ENCODE measurements at places on chromosomes 7 and 10.

- DNase-seq, result no peak
Observed at GRCh38 chr10:57218382-57218781, 857.3 kb upstream of the ZWINT start.

DNA sequence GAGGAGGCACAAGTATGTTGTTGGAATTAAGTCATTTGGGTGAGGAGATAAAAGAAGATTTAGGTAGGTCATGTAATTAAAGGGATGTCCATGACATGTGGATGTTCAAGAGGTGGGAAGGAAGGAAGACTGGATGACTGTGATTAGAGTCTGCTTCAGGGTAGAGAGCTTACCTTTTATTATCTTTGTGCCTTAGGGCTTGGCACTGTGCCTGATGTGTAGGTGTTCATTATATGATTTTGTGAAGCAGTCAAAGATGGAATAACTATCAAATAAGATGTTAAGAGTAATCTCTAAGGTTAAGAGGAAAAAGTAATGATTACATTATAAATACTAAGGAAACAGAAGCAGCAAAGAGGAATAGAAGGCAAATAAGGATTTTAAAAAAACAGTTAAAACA is 97.8 kb downstream of the CDK14 start:
- no peak for DNase-seq

DNA sequence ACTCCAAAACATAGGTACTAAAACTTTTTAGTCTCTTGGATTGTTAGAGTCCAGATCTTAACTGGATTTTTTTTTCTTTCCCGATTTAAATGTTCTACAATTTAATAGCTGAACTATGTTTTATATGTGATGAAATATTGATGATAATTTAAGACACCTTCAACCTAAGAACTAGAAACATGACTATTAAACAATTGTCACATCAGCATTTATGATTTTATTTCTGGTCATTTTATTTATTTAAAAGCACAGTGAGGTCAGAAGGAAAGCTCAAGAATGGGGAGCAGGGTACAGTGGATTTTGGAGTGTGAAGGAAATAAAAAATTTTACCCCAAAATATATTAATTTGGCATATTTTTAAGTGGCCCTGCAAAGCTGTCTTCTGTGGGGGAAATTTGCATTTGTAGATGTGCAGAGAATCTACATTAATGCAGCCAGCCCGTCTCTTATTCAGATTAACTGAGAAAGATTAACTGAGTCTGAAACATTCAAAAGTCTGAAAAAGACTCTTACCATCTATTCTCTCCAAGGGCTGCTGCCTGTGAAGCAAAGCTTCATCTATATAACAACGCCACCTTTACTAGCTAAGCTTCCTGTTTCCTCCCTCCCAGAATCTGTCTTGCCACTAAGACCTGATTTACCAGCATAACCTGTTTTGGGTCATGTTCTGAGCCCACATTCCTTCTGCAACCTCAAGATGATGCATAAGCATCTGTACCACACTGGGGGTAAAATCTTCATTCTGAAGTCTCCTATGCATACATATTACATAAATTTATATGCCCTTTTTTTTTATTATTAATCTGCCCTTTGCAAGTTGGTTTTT is 86.4 kb downstream of the TMEM106B start:
- DNase-seq, result no peak

DNA sequence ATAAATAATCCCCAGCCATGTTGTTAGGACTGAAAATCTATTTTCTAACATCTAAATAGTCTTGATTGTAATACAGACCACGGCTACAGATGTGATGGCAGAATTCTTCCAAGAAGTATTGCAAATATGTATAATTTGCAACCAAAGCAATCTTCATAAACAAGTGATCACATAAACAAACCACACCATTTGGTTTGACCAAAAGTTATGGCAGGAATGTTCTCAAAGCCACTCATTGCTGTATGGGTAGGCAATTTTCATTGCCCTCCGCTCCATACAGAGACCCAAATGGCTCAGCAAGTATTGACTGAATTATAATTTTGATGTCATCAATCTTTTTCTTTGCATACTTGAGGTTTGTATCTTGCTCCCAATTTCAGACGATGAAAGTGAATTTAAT is 19.0 kb upstream of the RHOBTB1 start:
- DNase-seq, result no peak

GRCh38 chr7:133815611-133816210 is 311.4 kb upstream of the LRGUK start:
- DNase-seq, result no peak

GRCh38 chr7:78780560-78780959 is 672.9 kb downstream of the MAGI2 start:
- DNase-seq, result no peak

- no peak for DNase-seq
Observed at GRCh38 chr10:22832066-22832602, 95.7 kb upstream of the ARMC3 start.

DNA sequence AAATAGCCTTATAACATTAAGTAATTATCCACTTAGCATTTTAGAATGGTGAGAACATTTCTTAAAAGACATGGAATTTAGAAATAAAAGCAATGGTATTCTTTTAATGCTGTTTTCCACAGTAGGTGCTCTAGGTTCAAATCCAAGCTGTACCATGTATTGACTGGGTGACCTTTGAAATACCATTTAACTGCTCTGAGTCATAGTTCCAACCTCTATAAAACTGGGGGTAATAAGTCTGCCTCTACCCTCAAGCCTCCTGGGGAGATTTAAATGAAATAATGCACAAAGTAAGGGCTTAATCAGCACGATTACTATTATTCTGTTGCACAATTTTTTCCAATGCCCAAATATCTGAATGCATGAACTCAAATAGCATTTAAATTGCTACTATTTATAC is 236.4 kb upstream of the CCDC6 start:
- DNase-seq, result no peak

GRCh38 chr10:90047243-90047729 is 345.9 kb downstream of the KIF20B start:
- no peak for DNase-seq

- no peak for DNase-seq
Observed at GRCh38 chr7:25536851-25537250, 308.6 kb upstream of the NPVF start.

GRCh38 chr10:42885491-42886270 is 103.1 kb downstream of the BMS1 start:
- no peak for DNase-seq

GRCh38 chr7:8363407-8364015 is 69.9 kb upstream of the NXPH1 start:
- DNase-seq, result no peak

DNA sequence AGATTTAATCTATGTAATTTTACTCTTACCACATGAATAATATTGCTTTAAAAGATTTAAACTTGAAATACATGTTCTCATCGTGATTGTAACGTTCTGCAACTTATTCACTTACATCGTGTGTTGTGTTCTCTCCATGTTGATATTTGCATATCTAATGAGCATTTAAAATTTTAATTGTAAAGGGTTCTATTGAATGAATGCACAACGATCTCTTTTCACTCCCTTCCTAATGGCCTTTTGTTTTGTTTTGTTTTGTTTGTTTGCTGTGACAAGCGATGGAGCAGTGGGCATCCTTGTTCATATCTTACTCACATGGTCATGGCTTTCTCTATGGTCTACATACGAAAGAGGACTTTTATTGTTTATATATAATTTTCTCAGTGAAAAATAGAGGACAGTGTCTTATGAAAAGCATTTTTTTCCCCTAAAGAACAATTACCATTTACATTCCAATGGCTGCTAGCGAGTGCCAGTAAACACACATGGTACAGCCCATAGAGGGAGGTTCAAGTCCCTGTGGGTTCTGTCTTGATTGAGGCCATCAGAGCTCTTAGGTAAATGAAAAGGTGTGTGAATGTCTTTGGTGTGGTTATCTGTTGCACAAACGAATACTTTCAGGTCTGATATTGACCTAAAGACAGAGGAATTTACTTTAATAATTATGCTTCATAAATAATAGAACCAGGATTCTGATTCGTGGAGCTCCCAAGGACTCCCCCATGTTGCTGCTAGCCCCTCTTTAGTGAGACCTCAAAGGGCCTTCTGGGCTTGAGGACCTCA is 32.4 kb downstream of the BTBD16 start:
- DNase-seq, result no peak

- no peak for DNase-seq
Observed at GRCh38 chr7:34224281-34224680, 318.9 kb downstream of the BMPER start.

- no peak for DNase-seq
Observed at GRCh38 chr10:79416578-79417255, 28.7 kb downstream of the ZCCHC24 start.

- DNase-seq, result peak; percentile 79
Observed at GRCh38 chr7:51123322-51124019, 193.1 kb downstream of the COBL start.

DNA sequence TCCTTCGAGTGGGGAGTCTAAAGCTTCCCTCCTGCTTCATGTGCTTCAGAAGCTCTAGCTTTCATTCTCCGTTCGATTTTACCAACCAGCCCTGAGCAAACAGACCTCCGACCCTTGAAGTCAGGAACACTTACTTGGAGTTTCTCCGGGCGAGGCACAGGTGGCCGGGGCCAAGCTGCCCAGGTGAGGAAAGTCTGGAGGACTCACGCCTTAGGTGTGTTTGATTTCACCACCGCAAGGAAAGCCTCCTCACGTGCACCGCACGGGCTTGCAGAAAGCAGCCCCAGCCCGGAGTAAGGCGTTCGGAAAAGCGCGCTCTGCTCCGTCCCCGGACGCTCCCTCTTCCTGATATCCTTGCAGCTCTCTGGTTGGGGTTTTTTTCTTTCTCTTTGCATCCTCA is 30.1 kb upstream of the CNPY1 start:
- no peak for DNase-seq

GRCh38 chr7:101698964-101699363 is 69.9 kb upstream of the MYL10 start:
- no peak for DNase-seq

- DNase-seq, result no peak
Observed at GRCh38 chr10:29386342-29386999, 97.6 kb downstream of the LYZL1 start.

DNA sequence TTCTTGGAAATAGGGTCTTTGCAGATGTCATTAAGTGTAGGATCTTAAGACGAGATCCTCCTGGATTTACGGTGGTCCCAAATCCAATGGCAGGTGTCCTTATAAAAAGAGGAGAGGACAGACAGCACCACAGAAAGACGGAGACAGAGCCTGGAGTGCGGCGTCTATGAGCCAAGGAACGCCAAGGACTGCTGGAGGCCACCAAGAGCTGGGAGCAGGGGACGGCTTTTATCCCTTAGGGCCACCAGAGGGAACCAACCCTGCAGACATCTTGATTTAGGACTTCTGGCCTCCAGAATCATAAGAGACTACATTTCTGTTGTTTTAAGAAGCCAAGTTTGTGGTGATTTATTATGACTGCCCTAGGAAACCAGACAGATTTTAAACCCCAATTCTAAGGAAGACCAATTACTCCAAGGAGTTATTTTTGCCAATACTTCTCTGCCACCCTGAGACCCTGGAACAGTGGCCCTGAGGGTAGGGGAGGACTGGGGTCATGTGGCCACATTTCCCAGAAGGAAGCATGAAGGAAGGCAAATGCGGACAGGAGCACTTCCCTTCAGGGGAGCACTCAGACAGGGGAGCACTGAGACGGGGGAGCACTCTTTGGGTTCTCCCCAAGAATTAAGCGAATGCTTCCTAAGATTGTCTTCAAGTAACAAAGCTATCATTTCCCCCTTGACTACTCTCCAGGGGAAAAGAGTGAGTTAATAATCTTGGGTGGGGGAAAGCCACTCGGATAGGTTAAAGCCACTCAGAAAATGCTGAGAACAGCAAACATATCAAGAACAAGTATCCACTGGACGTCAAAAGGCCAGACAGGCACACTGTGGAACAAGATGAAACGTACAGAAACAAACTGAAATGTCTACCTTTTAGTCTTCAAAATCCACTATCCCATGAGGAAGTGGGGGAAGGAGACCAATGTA is 67.5 kb downstream of the CHST15 start:
- no peak for DNase-seq

DNA sequence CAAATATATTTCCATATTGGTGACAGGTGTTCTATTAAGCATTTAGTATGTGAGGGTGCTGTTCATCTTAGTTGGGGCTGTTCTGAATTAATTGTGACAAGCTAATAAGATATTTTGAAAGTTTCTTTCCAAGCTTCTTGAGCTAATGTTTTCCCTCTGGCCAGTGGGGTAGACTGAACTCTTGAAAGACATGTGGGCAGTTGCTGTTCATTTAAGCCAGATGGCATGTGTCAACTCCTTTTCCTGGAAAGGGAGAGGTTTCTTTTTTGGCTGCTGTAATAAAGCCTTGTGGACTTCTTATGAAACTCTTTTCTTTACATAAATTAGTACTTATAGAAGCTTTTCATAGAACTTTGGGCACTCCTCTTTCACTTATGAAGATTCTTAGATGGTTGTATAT is 21.7 kb downstream of the RAB18 start:
- DNase-seq, result no peak

- DNase-seq, result no peak
Observed at GRCh38 chr10:79047584-79047874, 21.2 kb upstream of the ZMIZ1 start.

- no peak for DNase-seq
Observed at GRCh38 chr10:93296151-93296550, 186.0 kb downstream of the MYOF start.

GRCh38 chr10:19169041-19169440 is 120.4 kb downstream of the MALRD1 start:
- DNase-seq, result no peak

GRCh38 chr10:99619090-99619800 is 994 bp downstream of the SLC25A28 start:
- DNase-seq, result no peak

GRCh38 chr10:99435986-99436638 is 5.7 kb upstream of the GOT1 start:
- no peak for DNase-seq

- DNase-seq, result no peak
Observed at GRCh38 chr7:138097064-138097741, 20.9 kb downstream of the AKR1D1 start.

DNA sequence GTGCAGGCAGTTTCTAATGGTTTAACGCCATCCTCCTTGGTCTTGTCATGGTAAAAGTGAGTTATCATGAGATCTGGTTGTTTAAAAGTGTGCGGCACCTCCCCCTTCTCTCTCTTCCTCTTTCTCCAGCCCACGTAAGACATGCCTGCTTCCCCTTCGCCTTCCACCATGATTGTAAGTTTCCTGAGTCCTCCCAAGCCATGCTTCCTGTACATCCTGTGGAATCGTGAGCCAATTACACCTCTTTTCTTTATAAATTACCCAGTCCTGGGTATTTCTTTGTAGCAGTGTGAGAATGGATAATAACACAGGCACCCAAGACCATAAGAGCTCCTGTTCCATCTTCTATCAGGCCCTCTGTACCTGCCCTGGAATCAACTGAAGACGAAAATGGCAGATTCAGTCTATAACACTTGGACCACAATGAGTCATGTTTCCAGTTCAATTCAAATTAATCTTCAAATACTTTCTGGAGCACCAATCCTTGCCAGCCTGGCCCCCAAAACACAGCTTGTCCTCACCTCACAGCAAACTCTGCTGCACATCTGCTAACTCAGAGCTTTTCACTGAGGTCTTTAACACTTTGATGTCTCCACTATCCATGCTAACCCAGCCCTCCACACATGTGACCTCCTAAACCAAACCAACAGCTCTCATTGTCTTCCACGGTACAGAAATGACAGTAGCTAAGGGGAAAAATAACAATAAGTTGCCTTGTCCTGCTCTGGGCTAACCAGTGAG is 73.2 kb downstream of the SFMBT2 start:
- no peak for DNase-seq
